ENCODE measurements at places on chromosomes 5 and 9. TPM values are rescaled to one million over a fixed set of nuclear protein-coding genes. Genes with fewer than 3 reads are reported as not detected.

CBY3 gene
- total RNA-seq, result not detected

GOLGA2 gene
- total RNA-seq, result 121 TPM

ADAMTS13 gene
- 2.1 TPM for total RNA-seq

TAF11L10 gene
- total RNA-seq, result not detected

GPX3 gene
- total RNA-seq, result 3.0 TPM

MYORG gene
- 0.13 TPM for total RNA-seq

IFNA13 gene
- total RNA-seq, result not detected

FYB1 gene
- total RNA-seq, result under 0.01 TPM

RFK gene
- total RNA-seq, result 19.1 TPM

PCDHGB1 gene
- 0.25 TPM for total RNA-seq

GAS1 gene
- total RNA-seq, result 29.7 TPM

PPP2R2B gene
- not detected for total RNA-seq

DNA sequence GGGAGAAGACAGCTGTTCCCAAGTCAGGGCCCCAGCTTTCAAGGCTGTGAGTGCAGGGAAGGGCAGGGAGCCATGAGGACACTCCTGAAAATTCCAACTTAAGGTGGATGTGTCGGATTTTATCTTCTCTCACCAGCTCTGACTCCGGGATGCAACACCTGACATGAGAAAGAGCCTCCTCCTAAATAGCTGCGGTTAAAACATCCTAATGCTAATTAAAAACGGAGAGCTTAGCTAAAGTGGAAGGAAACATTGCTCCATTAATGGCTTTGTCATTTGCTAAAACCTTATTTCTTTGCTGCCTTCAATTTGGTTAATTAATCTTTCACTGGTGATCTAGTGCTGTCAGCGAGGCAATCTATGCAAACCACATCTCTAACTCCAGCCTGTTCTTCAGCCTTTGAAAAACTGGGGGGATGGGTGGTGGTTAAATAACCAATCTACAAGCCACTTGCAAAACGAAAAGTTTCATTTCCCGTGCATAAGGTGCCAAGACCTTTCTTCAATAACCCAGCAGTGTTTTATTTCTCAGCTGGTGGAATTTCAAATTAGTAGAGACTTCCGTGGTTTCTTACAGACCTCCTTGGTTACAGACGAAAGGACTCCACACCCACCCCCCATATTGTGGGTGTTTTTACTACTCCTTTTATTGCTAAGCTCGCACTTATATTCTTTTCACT is 379.6 kb downstream of the MLLT3 start:
- DNase-seq, result no peak

- no peak for DNase-seq
These were observed 110.2 kb downstream of the LHFPL2 start for GRCh38 chr5:78538240-78538850.

- DNase-seq, result no peak
These were observed 526 bp upstream of the STXBP1 start for GRCh38 chr9:127611603-127611898.

DNA sequence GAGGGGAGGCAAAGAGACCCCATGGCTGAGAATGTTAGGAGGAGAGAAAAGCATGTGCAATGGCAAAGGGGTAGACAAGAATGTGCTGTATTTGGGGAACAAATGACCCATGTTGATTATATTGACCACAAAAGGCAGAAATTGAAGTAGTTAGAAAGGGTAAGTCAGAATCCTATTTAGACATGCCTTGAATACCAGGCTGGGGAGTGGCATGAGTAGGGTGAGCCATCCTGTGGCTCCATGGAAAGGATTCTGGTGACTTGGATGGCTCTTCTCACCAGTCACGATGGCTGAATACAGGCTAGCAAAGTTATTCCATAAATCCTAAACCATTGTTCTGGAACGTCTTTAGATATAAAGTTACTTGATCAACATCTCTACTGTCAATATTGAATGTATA is 73.4 kb upstream of the MEF2C start:
- DNase-seq, result no peak

- peak; percentile 83 for DNase-seq
These were observed 19.4 kb downstream of the DCP2 start for GRCh38 chr5:112995764-112996618.

DNA sequence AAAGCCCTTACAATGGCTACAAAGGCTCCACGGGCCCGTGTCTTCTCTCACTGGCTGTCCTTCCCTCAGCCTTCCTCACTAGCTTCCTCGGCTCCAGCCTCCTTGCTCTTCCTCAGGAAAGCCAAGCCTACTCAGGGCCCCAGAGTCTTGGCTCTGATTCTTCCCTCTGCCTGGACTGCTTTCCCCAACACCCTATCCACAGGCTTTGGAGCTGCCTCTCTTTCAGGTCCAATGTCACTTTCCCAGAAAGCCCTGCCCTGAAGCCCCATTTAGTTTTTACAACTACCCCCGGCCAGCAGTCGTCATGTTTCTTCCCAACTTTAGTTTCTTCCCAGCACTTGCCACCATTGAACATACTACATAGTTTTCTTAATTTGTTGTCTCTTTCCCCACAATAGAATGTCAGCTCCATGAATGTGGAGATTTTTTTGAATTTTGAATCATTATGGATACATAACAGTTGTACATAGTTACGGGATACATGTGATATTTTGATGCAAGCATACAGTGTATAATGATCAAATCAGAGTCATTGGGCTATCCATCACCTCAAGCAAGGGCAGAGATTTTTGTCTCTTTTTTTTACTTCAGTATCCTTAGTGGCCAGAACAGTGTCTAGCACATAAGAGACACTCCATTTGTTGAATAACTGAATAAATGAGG is 17.5 kb upstream of the TOMM5 start:
- DNase-seq, result no peak

DNA sequence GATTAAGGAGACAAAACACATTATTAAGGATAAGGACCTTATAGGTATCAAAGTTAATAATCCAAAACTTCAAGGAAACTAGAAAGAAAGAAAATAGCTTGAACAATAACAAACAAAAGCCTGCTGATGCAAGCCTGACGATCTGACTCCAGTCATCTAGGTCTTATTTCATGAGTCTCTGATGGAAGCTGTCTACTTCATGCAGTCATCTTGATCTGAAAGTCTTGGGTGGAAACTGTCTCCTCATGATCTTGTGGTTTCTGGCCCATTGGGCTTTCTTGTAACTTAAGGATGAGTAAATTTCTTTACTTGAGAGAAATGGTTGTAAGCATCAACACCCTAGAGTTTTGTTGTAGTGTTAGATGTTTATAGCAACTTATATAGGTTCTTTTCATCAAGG is 20.6 kb upstream of the PSIP1 start:
- DNase-seq, result no peak

DNA sequence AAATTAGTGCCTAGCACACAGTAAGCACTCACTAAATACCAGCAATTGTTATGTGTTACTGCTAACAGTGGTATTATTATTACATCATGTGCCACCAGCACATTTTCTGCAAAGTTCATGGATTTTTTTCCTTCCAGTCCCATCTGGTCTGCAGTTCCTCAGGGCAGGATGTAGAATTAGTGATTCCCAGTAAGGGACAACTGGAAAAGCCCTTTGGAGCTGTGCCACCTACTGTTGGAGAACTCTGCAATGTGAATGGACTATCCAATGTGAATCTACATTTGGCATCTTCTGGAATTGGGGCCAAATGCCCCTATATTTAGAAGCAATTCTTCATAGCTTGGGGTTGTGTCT is 154.0 kb downstream of the CDH6 start:
- DNase-seq, result no peak

DNA sequence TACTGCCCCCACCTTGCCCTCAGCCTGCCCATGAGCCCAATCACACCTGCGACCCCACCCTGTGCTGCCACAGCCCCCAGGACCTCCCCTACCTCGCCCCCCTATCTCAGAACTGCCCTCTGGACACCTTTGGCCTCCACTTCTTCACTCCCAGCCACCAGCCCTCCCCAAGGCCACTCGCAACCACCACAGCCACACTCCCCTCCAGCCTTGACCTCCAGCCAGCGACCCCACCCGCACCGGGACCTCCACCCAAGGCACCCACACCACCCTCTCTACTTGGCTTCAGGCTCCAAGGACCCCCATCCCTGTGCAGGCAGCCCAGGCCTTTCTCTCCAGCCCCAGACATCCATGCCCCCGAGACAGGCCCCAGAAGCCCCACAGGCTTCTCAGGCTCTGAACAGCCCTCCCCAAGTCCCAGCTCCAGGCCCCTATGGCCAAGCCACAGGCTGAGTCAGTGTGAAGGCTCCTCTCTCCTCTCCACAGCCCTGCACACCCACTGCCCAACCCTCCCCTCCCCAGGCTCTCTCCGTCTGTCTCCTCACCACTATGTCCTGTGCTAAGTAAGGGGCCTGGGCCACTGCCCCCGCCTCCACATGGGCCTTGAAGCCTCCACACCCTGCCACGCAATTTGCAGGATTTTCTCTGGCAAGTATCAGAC is 2.0 kb downstream of the AK1 start:
- DNase-seq, result peak; percentile 79

- DNase-seq, result peak; percentile 96
These were observed 13.9 kb upstream of the ADAMTSL1 start for GRCh38 chr9:18459962-18460584.

GRCh38 chr5:41415242-41415641 is 95.2 kb downstream of the PLCXD3 start:
- peak; percentile 34 for DNase-seq

GRCh38 chr5:110769000-110769681 is 30.3 kb downstream of the SLC25A46 start:
- peak; percentile 87 for DNase-seq

DNA sequence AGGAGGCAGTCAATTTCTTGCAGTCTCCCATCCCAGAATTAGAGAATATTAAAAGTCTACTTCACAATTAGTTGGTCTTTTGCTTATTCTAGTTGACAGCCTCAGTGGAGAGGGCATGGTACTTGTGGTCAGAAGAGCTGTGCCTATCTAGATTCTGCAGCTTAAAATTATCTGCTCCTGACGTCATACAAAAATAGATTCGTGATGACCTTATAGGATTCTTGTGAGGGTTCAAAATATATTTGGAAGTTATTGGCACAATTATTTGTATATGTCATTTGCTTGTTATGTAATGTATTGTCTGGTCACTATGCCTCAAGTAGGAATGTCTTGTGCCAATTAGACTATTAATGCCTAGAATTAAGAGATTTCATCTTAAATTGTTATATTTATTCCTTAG is 142.5 kb downstream of the CDH12 start:
- no peak for DNase-seq

DNA sequence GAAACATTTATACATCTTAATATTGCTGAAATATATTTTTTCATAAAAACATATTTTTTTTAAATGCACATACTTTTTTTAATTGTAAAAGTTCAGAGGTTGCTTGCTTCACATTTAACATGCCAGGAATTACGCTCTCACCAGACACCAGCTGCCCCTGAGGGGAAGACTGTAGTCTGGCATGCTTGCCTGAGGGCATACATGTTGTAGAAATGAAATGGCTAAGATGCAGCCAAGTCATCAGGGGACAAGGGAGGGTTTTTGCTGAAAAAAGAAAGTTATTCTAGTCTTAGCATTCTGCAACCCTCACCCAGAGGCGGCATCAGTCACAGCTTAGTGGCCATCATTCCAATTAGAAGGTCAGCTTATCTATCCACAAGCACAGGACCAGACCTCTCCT is 426.7 kb upstream of the FTMT start:
- DNase-seq, result no peak

DNA sequence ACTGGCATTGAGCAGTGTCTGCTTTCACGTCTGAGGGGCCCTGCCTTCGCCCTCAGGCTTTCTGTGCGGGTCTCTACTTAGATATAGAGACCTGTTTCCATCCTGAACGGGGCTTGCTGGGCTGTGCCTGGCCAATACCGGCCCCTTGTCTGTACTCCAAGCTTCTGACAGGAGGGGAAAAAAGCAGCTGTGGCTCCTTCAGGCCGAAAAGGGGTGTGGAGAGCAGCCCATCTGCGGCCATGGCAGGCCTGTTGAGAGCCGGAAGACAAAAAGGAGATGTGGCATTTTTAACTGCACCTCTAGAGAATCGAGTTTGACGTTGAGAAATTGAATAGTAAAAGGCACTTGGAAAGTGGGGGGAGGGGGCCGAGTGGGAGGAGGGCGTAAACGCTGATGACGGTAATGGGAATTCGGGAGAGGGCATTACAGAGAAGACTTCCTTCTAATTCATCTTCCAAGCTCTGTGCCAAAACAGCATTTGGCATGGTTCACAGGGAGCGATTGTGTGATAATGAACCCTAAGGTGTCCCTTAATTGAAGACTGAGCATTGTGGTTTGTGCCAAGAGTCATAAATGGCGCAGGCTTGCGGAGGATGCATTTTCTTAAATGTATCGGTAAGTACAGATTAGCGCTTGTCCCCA is 25.1 kb upstream of the PRDM12 start:
- DNase-seq, result no peak

DNA sequence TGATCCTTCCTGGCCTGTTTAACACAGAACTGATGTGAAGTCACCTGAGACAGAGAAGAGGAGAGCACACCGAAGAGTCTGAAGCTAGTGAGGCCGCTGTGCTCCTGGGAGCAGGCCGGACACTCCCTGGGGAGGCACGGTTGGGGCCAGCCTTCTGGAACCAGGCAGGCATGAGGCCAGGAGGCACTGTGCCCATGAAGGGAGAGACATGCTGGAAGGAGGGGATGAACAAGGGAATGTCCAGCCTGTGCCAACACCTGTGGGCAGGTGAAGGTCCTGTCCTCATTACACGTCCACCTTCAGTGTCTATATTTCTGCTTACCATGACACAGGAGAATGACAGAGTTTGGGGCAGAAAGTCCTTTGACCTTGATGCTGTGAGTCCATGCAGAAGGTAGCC is 183.8 kb upstream of the S1PR3 start:
- DNase-seq, result no peak

- no peak for DNase-seq
These were observed 233.2 kb downstream of the SPATA31A1 start for GRCh38 chr9:39588500-39589137.

DNA sequence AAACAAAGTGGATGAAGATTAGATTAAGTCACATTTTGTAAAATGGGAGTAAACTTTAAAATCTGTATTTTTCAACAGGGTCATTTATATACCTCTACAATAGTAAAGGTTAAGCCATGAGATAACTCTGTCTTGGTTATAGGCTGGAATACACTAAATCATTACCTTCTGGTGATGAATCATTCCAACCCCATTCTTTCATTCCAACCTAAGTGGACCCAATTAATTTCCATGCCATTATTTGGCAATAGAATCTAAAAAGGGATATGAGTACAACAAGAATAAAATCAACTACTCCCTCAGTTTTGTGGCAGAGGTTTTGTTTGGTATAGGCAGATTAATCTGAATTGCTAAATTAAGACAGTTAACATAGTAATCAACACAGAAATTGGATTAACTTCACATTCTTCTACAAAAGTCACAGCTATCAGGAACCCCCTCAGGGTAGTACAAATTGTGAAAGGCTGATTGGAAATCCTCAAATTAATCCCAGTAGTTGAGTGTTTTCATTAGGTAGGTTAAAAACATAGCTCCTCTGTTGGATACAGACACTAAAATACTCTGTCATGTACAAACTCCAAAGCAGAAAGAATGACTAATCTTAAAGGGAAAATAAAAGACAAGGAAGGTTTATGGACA is 54.2 kb downstream of the ELAVL2 start:
- no peak for DNase-seq

- peak; percentile 41 for DNase-seq
These were observed 27.5 kb downstream of the GDNF start for GRCh38 chr5:37812365-37812764.

Data from GM23248 (cell line).